A549 treated with dexamethasone at 1 μM for 4 hours (cell line): ENCODE measurements at places on chromosomes 4 and X. TPM values are rescaled to one million over a fixed set of nuclear protein-coding genes. Genes with fewer than 3 reads are reported as not detected.

TMPRSS11F gene
- not detected in 5 replicates for total RNA-seq

CENPVL1 gene
- not detected in 5 replicates for total RNA-seq

GPRASP3 gene
- 2.9 to 3.8 TPM (median 3.5 TPM) in 5 replicates for total RNA-seq

CORIN gene
- total RNA-seq: not detected in 5 replicates

JAKMIP1 gene
- total RNA-seq: 0.08 TPM in 1 of 5 replicates, not detected in the others

CXorf49 gene
- total RNA-seq: not detected in 5 replicates

SLC4A4 gene
- 0.97 to 1.7 TPM (median 1.3 TPM) in 5 replicates for total RNA-seq

SOX3 gene
- total RNA-seq: not detected in 5 replicates

CLDN34 gene
- not detected in 5 replicates for total RNA-seq

S100G gene
- total RNA-seq: not detected in 5 replicates

TDO2 gene
- total RNA-seq: 0.46 to 1.2 TPM (median 0.64 TPM) in 5 replicates

SPANXD gene
- total RNA-seq: 0.15 TPM in 1 of 5 replicates, not detected in the others

DMD gene
- total RNA-seq: 0.05 to 0.08 TPM (median 0.06 TPM) in 3 of 5 replicates, not detected in the others

F8 gene
- total RNA-seq: 3.9 to 4.6 TPM (median 4.5 TPM) in 5 replicates

SERTM2 gene
- total RNA-seq: not detected in 5 replicates

RTL3 gene
- 0.09 to 0.16 TPM (median 0.11 TPM) in 5 replicates for total RNA-seq
